ENCODE measurements at places on chromosomes 2 and 18.
A peak's percentile ranks its signal among the peaks of the same experiment; 100 is the strongest.

DNA sequence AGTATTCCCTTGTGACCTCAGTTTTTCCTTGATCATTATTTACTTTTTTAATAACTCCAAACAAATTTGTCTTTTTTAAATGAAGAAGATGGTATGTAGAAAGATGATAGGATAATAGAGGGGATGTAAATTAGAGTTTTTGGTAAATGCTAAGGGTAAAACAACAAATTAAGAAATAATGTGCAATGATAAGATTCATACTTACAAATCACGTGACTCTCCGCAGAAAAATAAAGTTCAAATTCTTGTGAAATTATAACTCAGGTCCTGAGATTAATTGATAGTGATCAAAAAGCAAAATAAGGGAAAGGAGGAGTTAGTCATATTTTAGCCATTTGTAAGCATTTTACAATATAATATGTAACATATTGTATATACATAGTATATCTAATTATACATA is 304.1 kb upstream of the KCNH7 start:
- no peak for DNase-seq

DNA sequence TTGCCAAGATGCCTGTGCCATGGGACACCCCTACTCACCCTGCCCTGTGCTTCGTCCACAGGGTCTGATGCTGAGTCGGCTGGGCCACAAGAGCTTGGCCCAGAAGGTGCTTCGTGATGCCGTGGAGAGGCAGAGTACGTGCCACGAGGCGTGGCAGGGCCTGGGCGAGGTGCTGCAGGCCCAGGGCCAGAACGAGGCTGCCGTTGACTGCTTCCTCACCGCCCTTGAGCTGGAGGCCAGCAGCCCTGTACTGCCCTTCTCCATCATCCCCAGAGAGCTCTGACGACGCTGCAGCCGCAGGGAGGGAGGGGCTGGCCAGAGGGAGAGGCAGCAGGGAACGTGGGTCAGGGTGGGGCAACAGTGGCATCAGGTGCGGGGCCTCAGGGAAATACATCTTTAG is 81.5 kb downstream of the STPG4 start:
- DNase-seq: no peak

DNA sequence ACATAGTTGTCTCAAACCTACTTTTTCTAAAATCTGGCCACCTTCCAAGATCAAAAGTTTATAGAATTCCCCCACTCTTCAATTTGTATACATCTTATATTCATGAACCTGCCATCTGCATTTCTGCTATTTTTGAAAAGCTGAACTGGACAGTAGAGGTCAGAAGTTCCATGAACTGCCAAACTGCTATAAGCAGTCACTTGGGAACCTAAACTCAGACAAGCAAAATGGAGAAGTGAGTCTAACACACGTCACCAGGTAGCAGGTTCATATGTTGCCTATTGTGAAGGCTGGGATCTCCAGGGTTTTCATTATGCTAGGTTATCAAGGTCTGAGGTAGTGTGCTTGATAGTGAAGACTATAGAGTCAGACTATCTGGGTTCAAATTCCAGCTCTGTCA is 2.0 kb upstream of the MYO1B start:
- DNase-seq: no peak

DNA sequence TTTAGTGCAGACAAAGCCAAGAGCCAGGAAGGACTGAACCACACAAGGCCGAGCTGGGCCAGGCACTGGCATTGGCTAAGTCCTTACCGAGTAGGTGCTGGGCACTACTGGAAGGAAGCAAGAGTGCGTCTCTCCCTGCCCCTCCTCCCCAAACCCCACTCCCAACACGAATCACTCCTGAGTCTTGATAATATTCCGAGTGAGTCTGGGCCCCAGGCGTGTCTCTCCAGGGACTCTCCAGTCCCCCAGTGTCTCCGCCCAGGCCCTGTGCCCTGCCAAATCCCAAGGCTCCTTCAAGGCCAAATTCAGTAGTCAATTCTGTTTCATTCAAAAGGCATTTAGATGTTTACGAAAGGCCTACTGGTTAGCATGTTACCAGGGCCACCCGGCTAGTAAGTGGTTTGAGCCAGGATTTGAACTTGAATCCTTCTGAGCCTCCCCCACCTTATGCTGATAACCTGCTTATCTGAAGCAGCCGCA is 82.8 kb downstream of the GLI2 start:
- DNase-seq: no peak

GRCh38 chr2:73614105-73614504 is 28.1 kb downstream of the NAT8 start:
- DNase-seq: peak; percentile 20

DNA sequence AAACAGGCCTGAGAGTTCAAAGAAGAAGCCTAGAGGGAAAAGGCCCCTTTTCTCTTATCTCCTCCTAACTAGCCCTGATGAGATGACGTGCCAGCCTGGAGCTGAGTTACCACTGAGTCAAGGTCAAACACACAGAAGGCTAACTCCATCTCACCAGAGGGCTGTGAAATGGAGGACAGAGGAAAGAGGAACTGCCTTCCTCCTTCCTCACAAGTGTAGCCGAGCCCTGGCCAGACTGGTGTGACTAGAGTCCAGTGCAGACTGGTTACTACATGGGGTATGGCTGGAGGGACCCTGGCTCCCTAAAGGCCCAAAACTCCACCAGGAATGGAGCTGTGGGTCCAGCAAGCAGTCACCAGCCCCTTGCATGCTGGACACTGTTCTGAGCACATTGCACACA is 35.7 kb upstream of the GYPC start:
- DNase-seq: no peak

DNA sequence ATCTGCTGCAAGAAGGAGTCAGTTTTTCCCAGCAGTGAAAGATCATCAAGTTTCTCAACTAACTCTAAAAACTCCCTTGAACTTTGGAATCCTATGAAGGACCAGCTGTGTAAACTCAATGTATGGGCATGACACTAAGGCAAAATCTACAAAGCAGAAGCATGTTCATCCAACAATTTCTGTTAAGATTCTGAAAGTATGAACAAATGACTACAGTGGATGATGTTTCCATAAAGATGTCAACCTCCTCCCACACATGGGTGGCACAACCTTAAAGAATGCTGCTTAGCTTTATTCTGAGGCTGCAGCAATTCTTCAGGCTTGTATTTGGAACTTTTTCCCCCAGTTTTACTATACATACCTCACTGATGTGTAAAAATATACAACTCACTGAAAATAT is 47.2 kb downstream of the WDR33 start:
- no peak for DNase-seq

GRCh38 chr2:150133623-150134022 is 353.8 kb downstream of the RND3 start:
- DNase-seq: peak; percentile 6

GRCh38 chr2:153770359-153770991 is 101.2 kb upstream of the GALNT13 start:
- DNase-seq: no peak
